ENCODE measurements at places on chromosomes 12 and 14.

DNA sequence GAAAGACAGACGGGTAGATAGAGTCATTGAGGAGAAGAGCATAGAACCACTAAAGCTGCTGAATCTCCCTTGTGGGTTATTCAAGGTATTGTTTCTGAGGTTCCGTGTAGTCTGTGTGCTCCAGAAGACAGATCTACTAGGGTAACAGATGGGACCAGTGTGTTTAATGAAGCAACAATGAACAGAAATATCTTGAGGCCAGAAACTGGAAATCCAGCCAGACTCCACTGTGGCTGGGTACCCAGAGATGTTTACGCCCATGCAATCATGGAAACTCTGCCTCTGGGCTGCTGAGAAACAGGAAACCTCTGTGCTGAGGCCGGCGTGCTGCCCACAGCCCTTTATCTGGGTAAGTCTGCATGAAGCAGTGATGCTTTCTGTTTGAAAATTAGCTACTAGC is 8.3 kb downstream of the PROX2 start:
- DNase-seq, result no peak

DNA sequence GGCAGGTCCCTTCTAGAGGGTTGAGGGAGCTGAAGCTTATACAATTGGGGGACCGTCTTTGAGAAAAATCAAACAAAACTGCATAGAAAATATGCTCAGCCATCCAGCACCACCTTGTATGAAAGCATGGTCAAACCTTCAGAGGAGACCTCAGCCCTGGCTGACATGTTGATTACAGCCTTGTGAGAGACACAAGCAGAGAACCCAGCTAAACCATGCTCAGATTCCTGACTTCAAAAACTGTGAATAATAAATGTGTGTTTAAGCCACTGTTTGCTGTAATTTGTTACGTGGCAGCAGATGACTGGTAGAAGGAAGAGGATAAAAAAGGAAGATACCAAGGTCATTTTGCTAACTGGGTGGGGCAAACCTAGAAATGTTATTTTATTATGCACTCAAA is 115.7 kb downstream of the NUAK1 start:
- DNase-seq, result no peak

- no peak for DNase-seq
Measured at GRCh38 chr12:58504143-58504938, 416.0 kb downstream of the LRIG3 start.

GRCh38 chr12:56932867-56933266 is 1.3 kb downstream of the SDR9C7 start:
- DNase-seq, result no peak

DNA sequence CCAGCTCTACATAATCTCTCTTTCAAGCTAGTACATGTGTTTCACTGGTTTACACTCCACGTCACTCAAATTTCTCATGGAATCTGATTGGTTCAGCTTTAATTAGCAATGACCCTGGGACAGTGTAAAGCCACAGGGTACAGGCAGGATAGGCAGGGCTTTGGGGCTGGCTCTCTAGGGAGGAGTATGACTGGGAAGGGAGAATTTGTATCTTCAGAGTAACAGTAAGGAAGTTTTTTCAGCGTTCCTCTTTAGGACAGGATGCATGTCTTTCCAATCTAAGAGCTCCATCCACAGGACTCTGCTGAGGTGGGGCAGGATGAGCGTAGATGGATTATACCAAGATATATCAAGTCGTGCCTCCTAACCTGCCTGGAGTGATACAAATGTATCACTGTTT is 112.0 kb upstream of the CLEC14A start:
- no peak for DNase-seq

DNA sequence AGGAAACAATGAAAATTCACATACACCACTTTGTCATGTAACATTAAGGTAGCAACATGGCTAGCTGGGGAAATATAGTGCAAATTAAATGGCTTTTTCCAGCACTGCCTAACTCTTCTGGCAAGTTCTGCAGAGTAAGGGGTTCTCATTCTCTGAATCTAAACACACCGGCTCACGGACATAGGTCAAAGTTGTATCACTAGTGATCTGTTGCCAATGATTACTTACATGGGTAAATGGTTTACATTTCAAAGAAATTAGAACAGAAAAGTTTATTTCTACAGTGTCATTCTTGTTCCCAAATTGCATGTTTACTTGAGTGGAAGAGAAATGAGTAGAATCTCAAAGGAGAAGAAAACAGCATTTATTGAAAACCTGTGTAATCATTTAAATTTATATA is 381.9 kb downstream of the PRKD1 start:
- no peak for DNase-seq

GRCh38 chr14:75373616-75374015 is 54.2 kb upstream of the JDP2 start:
- no peak for DNase-seq

- no peak for DNase-seq
Measured at GRCh38 chr12:13596714-13597113, 384.7 kb downstream of the GRIN2B start.

DNA sequence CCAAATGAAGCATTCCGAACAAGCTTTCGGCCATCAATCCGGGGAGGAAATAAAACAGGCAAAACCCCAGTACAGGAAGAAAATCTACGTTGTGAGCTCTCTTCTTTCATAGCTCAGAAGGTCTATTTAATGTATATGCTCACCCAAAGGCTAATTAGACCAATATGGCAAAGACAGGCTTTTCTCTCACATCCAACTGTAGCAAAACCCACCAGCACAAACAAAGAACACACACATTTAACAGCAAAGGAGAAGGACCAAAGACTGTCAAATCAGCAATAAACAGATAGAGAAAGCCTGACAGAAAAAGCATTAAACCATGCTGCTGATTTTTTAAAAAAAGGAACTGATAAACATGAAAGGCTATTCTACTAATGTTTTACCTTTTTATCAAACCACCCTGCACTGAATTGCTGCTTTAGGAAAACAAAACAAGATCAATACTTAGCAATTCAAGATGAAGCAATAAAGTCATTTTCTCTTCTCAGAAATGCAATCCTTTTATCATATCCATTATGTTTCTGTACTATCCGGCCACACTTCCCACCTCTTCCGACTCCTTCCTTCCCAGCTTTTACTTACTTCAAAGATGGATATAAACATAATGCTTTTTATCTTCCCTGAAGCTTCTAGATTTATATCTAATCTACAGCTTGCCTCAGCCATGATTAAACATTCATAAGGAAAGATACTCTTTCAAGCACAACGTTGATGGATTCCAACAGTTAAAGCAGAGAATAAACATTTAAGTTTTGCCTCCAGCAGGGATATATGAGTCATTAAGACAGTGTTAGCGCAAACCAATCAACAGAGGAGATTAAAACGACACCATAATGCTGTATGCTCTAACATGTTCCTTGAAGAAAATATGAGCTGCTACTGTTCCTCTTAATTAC is 74.6 kb upstream of the BBS10 start:
- no peak for DNase-seq

- DNase-seq, result no peak
Measured at GRCh38 chr12:54258201-54258681, 21.7 kb downstream of the CBX5 start.

DNA sequence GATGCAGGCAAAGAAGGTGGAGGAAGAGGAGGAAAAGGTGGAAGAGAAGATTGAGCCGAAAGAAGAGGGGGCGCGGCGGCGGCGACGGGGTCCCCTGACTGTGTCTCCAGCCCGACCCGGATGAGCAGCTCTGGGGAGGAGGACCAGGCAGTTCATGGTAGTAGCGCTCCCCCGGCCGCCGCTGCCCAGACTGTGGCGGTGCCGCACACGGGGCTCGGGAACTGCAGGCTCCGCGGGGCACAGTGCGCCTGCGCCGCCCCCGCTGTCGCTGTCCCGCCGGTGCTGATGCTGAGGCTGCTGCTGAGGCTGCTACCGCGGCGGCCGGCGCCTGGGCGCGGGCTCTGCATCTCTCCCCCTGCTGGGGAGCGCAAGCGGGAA is at the start of gene KCNH5:
Gene KCNH5, minus strand, starts transcription at position 225 of the 378 bp plus-strand sequence. CDS start 272 bp downstream, outside the sequence.
- peak; percentile 17 for DNase-seq

DNA sequence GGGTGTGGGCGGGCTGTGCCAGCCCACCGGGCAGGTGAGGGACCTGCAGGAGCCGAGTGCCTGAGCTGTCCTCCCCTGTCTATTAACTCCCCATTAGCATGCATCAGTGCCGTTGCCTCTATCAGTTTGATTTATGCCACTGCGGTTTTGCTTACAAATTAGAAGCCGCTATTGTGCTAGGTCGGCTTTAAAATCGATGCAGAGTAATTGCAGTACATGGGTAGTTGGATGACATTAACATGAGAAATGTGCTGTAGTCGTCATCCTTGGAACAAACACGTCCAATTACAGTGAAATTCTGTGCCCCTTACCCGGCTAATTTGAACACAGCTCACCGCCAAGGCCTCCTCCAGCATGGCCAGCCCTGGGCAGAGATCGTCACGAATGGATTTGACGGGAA is 145.8 kb downstream of the TSPAN9 start:
- DNase-seq, result no peak

DNA sequence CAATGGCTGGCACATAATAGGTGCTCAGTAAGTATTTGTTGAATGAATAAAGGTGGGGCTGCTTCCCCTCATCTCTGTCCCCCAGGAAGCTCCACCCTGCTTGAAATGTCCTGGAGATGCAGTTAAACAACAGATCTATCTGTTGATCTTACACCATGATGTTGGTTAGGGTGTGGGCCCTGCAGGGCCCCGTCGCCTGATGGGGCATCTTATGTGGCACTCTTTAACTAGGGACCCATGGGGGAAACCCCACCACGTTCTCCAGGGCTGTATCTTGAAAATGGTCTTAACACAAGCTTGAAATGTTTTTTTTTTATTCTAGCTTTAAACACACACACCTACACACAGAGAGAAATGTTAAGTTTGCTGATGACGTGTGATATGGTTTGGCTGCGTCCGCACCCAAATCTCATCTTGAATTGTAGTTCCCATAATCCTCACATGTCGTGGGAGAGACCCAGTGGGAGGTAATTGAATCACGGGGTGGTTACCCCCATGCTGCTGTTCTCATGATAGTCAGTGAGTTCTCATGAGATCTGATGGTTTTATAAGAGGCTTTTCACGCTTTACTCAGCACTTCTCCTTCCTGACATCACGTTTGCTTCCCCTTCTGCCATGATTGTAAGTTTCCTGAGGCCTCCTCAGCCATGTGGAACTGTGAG is 741.7 kb downstream of the VRK1 start:
- DNase-seq, result no peak

- no peak for DNase-seq
Measured at GRCh38 chr12:117026343-117026742, 72.9 kb downstream of the TESC start.

DNA sequence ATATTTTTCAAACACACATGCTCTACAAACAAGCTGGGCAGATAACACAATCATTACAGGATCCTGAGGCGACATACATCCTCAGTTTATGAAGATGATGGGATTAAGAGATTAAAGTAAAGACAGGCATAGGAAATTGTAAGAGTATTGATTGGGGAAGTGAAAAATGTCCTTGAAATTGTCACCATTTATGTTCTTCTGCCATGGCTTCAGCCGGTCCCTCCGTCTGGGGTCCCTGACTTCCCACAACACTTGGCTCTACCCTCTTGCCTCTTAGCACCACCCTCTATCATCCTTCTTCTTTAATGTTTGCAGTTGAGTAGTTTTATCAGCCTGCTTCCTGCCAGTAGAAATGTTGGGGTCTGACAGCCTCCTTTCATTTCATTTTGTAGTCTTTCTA is 244.4 kb downstream of the DAD1 start:
- no peak for DNase-seq

DNA sequence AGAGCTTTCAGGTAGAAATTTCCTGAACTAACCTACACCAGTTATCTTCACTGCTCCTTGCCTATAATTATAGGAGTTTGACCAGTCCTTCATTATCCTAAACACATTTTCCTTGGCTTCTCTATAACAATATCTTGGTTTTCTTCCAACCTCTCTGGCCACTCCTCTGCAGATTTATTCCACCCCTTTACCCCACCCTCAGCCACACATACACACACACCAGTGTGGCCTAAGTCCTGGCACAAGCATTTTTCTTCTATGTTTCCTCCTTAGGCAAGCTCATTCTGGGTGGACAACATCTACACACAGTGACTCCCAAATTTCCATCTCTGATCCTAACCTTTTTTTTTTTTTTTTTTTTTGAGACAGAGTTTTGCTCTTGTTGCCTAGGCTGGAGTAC is 25.1 kb downstream of the CDK17 start:
- no peak for DNase-seq

GRCh38 chr12:12725956-12726554 is 8.9 kb downstream of the CDKN1B start:
- DNase-seq, result no peak

GRCh38 chr14:38042322-38042721 is 165.4 kb upstream of the SSTR1 start:
- DNase-seq, result no peak

- DNase-seq, result no peak
Measured at GRCh38 chr12:59185295-59185694, 265.0 kb upstream of the LRIG3 start.

GRCh38 chr12:25009496-25010092 is 60.7 kb upstream of the BCAT1 start:
- DNase-seq, result no peak

GRCh38 chr14:35229792-35230089 is 62.4 kb upstream of the PSMA6 start:
- DNase-seq, result no peak

- no peak for DNase-seq
Measured at GRCh38 chr14:80536456-80536855, 325.2 kb upstream of the DIO2 start.

GRCh38 chr12:13085968-13086686 is 17.3 kb downstream of the GSG1 start:
- DNase-seq, result no peak

DNA sequence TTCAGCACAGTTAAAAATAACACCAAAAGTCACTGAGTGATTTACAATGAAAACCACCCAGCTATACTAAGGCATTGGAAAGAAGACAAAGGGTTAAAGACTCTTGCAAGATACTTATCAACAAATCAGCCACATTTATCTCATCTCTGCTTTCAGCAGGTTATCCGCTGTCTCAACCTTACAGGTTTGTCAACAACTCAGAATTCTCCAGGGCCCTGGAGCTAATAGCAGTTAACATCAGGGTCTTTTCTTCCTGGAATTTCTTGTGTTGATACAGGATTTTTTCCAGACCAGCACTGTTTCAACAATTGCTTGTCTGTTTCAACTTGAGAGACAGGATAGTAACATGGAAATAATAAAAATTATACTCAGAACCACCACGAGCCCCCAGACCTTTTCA is 3.5 kb downstream of the PKP2 start:
- DNase-seq, result no peak

GRCh38 chr12:11702959-11703358 is 53.5 kb downstream of the ETV6 start:
- DNase-seq, result no peak

- no peak for DNase-seq
Measured at GRCh38 chr14:103628221-103628683, 759 bp upstream of the KLC1 start.

GRCh38 chr14:53953002-53953827 is 3.4 kb downstream of the BMP4 start:
- no peak for DNase-seq

GRCh38 chr14:38248321-38249028 is 7.4 kb downstream of the CLEC14A start:
- no peak for DNase-seq

GRCh38 chr14:79829405-79830166 is 381.7 kb downstream of the DIO2 start:
- no peak for DNase-seq

Data from stimulated activated CD4-positive, alpha-beta T cell treated with anti-CD3 and anti-CD28 coated beads, Interleukin-1b, Interleukin-23, amount 100 ng/mL, for 24 hours (primary cell).